ENCODE measurements at places on chromosomes 7 and 10.

- no peak for DNase-seq
Measured at GRCh38 chr10:9656996-9657395, 1360.7 kb upstream of the CELF2 start.

- DNase-seq: no peak
Measured at GRCh38 chr10:83990126-83990525, 149.2 kb upstream of the GHITM start.

DNA sequence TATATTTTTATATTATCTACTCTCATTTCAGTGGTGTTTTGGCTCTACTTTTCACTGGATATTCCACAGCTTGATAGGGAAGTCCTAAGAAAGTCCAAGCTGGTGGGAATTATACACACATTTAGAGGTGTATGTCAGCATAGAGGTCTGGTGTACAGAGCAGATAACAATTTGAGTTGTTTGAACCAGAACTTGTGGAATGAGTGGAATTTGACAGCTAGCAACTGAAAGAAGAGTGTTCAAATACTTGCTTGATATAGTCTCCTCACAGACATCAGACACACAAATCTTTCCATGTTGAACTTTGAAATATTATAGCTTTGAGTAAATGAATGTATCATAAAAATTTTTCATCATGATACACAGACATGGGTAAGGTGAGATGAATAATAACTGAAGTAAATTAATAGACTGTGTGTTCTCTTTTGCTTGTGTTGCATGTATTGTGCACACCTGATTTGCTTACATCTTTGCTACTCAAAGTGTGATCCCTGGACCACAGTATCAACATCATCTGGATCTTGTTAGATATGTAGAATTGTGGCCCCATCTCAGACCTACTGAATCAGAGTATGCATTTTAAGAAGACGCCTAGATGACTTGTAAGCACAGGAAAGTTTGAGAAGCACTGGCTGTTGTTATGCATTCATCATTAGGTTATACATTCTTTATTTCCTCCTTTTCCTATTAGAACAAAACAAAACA lies 91.5 kb downstream of the ABCA13 start:
- no peak for DNase-seq

DNA sequence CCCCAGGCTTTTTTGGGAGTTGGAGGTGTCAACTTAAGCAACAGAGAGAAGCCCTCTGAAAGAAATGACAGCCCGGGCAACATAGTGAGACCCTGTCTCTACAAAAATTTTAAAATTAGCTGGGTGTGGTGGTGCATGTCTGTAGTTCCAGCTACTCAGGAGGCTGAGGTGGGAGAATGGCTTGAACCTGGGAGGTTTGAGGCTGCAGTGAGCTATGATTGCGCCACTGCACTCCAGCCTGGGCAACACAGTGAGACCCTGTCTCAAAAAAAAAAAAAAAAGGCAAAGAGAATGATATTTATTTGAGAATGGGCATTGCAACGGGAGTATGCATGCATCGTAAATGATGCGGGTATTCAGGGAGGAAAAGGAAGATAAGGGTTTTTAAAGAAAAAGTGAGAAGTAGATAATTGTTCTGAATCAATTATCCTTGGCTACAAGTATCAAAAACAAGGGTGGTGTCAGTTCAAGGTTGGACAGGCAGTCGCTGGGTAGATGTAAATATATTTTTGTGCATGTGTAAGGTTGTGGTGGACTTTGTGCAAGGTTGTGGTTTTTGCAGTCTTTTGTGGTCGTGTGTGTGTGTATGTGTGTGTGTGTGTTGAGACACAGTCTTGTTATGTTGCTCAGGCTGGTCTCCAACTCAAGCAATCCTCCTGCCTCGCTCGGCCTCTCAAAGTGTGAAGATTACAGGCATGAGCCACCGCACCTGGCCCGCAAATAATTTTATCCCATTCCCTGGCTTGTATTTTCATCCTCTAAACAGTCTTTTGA lies 65.6 kb downstream of the COL26A1 start:
- DNase-seq: no peak

DNA sequence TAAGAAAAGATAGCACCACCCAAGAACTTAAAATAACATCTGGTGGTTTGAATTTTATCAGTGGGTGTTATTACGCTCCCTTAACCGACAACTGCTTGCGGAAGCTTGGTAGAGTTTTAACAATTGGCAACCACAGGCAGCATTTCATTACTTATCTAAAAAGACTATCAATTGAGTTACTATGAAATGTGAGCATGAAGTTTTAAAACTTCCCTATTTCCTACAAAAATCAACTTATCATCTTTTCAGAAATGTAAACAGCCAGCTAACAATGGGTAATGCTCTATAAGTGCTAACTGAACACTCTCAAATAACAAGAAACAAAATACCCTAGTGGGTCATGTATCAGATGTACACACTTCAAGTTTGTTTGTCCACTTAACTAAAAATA lies 68.8 kb downstream of the OSBPL3 start:
- DNase-seq: no peak

DNA sequence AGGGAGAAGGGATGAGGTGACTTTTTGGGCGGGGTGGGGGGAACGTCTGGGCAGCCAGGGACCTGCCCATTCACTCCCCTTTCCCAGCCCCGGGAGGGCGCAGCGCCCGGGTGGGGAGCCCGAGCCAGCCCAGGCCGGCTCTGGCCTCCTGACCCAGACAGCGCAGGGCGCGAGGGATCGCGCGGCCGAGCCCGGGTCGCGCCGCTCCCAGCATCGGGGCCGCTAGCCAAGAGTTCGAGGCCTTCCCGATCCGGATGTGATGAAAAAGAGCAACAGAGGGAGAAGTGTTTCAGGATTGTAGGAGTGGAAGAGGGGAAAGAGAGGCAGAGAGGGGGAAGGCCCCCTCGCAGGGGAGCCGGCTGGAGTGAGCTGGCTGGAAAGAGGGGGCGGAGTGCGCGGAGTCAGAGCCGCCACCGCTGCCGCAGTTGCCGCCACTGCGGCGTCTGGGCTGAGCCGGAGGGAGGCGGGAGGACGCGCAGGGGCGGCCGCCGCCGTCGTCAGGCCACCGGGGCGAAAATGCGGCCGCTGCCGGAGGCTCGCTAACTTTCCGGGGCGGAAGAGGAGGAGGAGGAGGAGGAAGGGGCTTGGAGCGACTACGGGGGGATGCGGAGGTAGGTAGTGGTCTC lies at the start of gene MDFIC:
Gene MDFIC (plus strand): TSS at position 69 of the 626 bp plus-strand sequence. CDS start 940 bp downstream, outside the sequence.
- DNase-seq: peak; percentile 70

GRCh38 chr10:5945561-5946418 lies 31.6 kb downstream of the IL15RA start:
- no peak for DNase-seq

DNA sequence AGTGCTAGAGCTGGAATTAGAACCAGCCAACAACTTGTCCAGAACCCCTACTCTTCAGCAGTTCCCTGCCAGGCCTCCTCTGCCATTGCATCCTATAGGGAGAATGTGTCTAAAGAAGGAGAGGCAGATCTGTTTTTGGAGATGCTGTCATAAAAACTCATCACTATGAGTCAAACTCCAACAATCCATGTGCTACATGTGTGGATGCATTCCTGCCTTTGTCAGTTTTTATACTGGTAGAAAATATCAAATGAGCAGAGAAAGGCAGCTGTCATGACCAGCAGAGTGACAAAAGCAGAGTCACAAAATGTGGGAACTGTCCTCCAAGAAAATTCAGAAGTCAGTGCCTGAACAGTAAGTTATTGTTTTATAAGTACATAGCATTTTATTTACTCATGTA lies 93.0 kb downstream of the ABLIM1 start:
- no peak for DNase-seq

DNA sequence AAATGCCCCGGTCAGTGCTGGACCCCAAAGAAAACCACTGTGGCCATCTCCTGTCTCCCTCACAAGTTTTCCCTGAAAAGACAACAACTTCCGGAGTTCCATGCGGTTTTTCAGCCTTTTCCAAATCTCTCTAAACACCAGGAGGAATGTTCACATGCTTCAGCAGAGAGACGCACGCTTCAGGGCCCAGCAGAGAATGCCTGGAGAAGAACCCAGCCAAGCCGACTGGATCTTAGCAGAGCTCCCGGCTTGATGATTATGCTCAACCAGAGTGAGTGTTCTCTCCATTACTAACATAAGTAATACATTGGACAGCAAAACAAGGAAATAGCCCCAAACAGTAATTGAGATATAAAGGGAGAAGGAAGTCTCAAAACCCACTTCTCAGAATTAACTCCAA lies 17.9 kb downstream of the PRKCQ start:
- DNase-seq: no peak

GRCh38 chr10:32995066-32995622 lies 37.1 kb upstream of the ITGB1 start:
- DNase-seq: no peak

DNA sequence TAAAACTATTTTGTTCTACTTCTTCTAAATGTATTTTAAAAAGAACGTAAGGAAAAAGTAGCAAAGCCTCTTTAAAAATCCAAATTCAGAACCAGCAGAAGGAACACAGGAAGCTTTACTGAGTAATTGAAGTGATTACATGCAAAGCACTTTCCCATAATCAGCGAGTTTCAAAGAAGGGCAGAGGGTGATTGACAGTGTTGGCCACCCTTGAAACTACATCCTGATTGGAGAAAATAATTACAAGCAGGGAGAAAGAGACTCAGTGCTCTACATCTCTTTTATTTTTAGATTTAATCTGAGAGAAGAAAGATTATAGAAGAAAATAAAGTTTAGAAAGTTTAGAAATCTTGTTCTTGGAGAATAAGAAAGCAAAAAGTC lies 20.3 kb upstream of the HGF start:
- no peak for DNase-seq

GRCh38 chr10:65952086-65952485 lies 973.8 kb upstream of the LRRTM3 start:
- DNase-seq: no peak

DNA sequence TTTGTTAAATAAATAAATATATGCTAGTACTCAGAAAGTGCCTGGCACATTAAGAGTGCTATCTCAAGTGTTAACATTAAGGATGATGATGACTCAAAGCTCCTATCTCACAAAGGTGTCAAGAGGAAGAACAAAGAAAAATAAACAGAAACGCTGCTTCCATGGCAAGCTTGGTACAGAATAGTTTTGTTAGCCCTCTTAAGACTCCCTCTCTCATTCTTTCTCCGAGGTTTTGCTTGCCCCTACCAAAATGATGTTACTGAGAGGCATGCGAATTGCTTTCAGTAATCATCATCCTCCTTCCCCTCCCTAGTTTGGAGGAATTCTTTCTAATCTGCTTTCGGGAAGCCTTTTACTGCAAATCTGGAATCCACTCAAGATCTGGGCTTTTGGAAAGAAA lies 96.7 kb downstream of the SORCS1 start:
- DNase-seq: no peak

GRCh38 chr10:60465801-60466200 lies 76.1 kb upstream of the ANK3 start:
- DNase-seq: no peak

DNA sequence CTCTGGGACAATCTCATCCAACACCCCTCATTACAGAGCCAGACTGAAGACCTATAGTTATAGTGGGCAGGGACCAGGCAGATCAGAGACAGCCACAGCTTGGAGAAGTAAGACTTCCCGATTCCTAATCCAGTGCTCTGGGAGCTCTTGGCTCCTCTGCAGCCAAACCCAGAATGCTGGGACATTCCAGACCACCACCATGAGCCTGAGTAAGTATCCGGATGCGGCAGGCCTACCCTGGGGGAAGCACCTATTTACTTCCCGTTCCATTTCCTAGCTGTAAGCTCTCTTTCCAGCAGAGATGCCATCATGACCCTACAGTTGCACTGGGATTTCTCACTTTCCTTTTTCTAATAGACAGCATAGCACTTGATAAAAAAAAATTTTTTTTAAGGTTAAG lies 16.4 kb downstream of the HIP1 start:
- no peak for DNase-seq

DNA sequence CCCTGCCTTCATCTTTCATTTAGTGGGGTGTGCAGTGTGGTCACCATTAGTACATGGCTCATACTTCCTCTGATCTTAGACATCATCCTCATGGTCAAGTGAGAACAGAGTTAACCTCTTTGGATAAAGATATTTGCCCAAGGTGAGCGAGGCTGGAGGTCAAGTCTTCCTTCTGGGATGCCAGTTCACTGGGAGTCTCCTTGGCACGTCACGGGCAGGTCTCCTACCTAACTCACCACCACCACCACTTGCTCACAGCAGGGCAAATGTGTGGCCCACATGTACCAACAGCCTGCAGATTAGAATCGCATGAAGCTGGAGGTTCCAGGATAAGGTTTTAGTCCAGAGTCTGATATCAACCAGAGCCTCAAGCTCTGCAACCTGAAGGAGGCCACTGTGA lies 164.6 kb downstream of the USP6NL start:
- no peak for DNase-seq

- no peak for DNase-seq
Measured at GRCh38 chr10:6987536-6987945, 407.5 kb upstream of the PRKCQ start.

DNA sequence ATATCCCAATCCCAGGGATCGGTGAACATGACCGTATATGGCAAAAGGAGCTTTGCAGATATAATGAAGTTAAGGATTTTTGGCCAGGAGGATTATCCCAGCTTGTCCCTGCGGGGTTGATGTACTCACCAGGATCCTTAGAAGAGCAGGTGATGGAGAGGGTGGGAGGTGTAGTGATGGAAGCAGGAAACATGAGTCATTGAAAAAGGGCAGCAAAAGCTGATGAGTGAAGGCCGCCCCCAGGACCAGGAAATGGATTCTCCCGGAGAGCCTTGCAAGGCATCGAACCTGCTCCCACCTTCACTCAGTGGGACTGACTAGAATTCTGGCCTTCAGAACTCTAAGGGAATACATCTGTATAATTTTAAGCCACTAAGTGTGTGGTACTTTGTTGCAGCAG lies 5.2 kb upstream of the NUPR2 start:
- no peak for DNase-seq

GRCh38 chr10:106560925-106561640 lies 603.4 kb downstream of the SORCS1 start:
- DNase-seq: no peak

GRCh38 chr7:139799586-139799985 lies 21.8 kb upstream of the HIPK2 start:
- no peak for DNase-seq

GRCh38 chr10:132439424-132440163 lies 42.6 kb downstream of the PWWP2B start:
- DNase-seq: no peak

DNA sequence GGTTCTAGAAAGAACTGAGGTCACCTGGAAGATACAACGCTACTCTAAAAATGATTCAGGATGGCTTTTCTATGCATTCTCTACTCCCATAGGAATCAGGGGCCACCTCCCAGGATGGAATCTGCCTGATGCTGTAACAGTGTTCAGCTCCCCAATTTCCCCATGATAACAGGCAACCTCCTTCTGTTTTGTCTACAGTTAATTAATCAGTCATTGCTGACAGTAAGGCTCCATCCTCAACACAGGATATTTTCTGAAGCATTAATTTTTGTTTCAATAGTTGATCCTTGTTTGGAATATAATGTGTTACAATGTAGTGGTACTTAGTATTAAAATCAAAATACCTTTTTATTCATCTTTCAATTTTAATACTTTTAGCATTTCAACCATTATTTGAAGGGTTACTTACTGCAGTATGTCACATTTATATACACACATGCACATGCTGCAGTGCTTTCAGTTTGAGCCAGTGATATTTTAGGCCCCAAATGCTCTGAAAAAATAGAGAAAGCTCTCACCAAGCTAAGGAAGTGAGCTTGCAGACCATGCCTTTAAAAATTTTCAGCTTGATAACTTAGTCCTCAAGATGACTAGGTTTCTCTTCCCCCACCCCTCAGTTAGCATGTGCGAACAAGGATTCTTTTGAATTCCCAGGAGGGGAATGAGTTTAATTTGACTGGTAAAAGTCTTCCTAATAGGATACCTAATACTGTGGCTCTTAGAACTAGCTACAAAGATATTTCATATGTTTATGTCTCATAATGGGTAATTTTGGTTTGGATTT lies 592 bp upstream of the PIK3CG start:
- DNase-seq: no peak

All from activated naive CD4-positive, alpha-beta T cell treated with anti-CD3 and anti-CD28 coated beads, Interleukin-2, amount 50 U/mL, for 16 hours (primary cell).